ENCODE measurements at places on chromosomes 16 and 17.

- DNase-seq: no peak
Measured at GRCh38 chr16:82629441-82630027, 2.8 kb downstream of the CDH13 start.

GRCh38 chr16:79605999-79606398, 5.5 kb upstream of the MAF start:
- DNase-seq: no peak

- DNase-seq: no peak
Measured at GRCh38 chr16:15765116-15765515, 91.7 kb downstream of the MYH11 start.

- DNase-seq: no peak
Measured at GRCh38 chr17:13031718-13032350, 14.0 kb upstream of the ELAC2 start.

- no peak for DNase-seq
Measured at GRCh38 chr17:72812823-72813222, 279.7 kb downstream of the SLC39A11 start.

- DNase-seq: no peak
Measured at GRCh38 chr17:14771543-14771942, 470.7 kb downstream of the HS3ST3B1 start.

GRCh38 chr17:7881276-7882054, 7.1 kb upstream of the CHD3 start:
- no peak for DNase-seq
